Activated T-helper 1 cell treated with anti-CD3 and anti-CD28 coated beads, Interleukin-12 subunit alpha, Interleukin-12 subunit beta, Interleukin-2, Interleukin-4 antibody, amounts not matched to agents 30 ng/mL and 10 ng/mL and 1 ng/mL, durations not matched to agents 14 hours and 24 hours and 36 hours (primary cell): ENCODE measurements at places on chromosomes 12 and 14.

GRCh38 chr14:75991753-75992152 lies 6.2 kb downstream of the IFT43 start:
- no peak for DNase-seq
- H3K4me3 ChIP-seq = no peak overlapping the region
- no peaks in the 10 kb centered on the region for H3K27me3 ChIP-seq
- H3K4me1 ChIP-seq = peaks cover 8% of the 10 kb centered on the region
- H3K27ac ChIP-seq = no peak overlapping the region
- H3K36me3 ChIP-seq = no peaks in the 10 kb centered on the region

- H3K36me3 ChIP-seq = no peaks in the 10 kb centered on the region
- DNase-seq = no peak
- no peak overlapping the region for H3K27ac ChIP-seq
- peaks cover 1% of the 10 kb centered on the region for H3K27me3 ChIP-seq
Measured at GRCh38 chr14:53742233-53742620, 214.4 kb downstream of the BMP4 start.

GRCh38 chr12:64286521-64286920 lies 64.4 kb upstream of the KICS2 start:
- no peaks in the 10 kb centered on the region for H3K4me1 ChIP-seq
- no peaks in the 10 kb centered on the region for H3K36me3 ChIP-seq
- peaks cover 3% of the 10 kb centered on the region for H3K27me3 ChIP-seq
- DNase-seq = no peak
- no peak overlapping the region for H3K27ac ChIP-seq
- H3K4me3 ChIP-seq = no peak overlapping the region

DNA sequence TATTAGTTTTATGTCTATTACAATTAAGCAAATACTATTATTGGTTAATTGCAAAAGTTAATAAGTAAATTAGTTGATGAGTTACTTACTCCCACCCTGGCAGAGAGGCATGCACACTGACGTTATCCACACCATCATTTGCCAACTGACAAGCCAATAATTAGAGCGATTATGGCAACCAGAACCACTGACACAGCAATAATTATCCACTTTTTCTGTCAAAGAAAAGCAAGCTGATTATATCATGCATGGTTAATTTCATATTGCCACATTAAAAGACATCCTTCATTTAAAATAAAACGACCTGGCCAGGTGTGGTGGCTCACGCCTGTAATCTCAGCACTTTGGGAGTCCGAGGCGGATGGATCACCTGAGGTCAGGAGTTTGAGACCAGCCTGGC lies 43.1 kb downstream of the STX2 start:
- DNase-seq = no peak
- H3K4me3 ChIP-seq = no peak overlapping the region
- no peaks in the 10 kb centered on the region for H3K27me3 ChIP-seq
- no peak overlapping the region for H3K27ac ChIP-seq

DNA sequence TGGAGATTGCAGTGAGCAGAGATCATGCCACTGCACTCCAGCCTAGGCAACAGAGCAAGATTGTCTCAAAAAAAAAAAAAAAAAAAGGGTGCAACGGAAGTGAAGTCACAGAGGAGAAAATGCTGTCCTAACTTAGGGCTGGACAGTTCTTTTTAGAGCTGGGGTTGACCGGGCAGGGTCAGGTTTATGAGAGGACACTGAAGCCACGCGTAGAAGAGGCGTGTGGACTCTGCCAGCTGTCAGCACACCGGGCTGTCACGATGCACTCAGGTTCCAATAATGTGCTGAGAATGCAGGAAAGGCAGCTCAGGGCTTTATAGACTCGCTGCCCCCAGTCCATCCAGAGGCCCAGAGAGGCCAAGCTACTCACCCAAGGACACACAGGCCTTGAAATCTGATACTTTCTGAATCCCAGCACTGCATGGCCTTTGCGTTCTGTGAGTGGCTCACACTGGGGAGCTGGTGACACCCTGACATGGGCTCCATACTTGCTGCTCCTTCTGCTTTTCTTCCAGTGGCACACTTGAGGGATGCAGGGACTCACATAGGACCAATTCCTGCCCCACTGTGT lies 28.9 kb upstream of the SPPL3 start:
- no peaks in the 10 kb centered on the region for H3K36me3 ChIP-seq
- no peak for DNase-seq
- H3K4me1 ChIP-seq = no peaks in the 10 kb centered on the region
- H3K27me3 ChIP-seq = no peaks in the 10 kb centered on the region
- H3K27ac ChIP-seq = no peak overlapping the region

- no peak overlapping the region for H3K27ac ChIP-seq
- peaks cover 75% of the 10 kb centered on the region for H3K4me1 ChIP-seq
- no peak for DNase-seq
- peaks cover 21% of the 10 kb centered on the region for H3K36me3 ChIP-seq
- no peaks in the 10 kb centered on the region for H3K27me3 ChIP-seq
Measured at GRCh38 chr12:104667139-104667538, 210.4 kb downstream of the CHST11 start.

DNA sequence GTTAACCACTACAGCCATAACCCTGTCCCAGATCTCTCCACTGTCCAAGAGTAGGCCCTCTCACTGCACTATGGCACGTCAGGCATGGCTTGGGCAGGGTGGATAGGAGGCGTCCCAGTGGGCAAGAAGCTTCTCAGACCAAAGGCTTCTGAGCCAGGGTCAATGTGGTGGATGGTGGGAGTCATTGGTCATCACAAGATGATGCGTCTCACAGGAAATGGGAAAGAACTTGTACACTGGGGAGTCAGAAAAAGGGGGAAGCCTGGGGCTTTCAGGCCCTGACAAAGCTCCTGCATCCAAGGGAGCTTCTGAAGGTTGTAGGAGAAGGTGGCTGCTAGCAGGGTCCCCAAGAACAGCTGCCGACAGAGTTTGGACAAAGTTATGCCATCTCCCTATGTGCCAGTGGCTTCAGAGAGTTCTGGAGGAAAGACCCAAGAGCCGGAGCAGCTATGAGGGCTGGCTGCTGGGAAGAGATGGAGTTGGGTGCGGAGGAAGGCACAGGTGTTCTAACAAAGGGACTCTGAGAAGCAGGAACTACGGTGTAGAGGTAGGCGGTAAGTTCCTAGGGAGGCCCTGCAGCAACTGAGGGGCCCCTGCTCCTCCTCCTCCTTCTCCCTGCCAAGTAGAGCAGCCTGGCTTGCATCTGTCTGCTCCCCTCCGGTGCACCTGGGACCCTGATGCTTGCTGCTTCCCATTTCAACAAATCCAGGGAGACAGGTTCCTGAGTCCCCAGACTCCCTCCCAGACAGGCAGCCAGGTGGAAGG lies 81.1 kb downstream of the ARL6IP4 start:
- no peak for DNase-seq
- H3K36me3 ChIP-seq = no peaks in the 10 kb centered on the region
- no peak overlapping the region for H3K4me3 ChIP-seq
- H3K27ac ChIP-seq = no peak overlapping the region

- H3K36me3 ChIP-seq = no peaks in the 10 kb centered on the region
- no peak overlapping the region for H3K4me3 ChIP-seq
- no peaks in the 10 kb centered on the region for H3K4me1 ChIP-seq
- H3K27ac ChIP-seq = no peak overlapping the region
Measured at GRCh38 chr12:28114488-28114887, 75.8 kb upstream of the CCDC91 start.

DNA sequence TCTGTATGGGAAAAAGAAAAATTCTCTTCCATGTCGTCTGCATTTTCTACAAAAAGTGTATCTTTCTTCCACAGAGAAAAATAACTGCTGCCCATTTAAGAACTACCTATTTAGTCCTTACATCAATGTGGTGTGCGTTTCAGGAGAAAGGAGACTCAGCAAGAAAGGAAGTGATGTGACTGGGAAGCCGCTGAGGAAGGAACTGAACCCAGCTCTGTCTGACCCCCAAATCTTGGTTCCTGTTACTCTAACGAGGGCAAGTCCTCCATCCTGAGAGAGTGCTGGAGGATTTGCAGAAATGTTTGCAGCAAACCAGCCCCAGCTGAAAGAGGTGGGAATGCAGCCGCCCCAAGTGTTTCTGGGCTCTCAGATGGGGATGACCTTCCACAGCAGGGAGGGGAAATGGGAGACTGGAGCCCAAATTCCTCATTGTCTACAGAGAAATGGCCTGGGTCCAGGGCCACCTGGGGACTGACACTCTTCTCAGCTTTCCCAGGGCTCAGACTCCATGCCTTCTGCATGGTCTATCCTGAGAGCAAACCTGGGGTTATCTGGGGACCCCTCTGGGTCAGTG lies 6.7 kb upstream of the MLEC start:
- H3K27me3 ChIP-seq = no peaks in the 10 kb centered on the region
- H3K36me3 ChIP-seq = no peaks in the 10 kb centered on the region
- no peak overlapping the region for H3K27ac ChIP-seq
- peaks cover 21% of the 10 kb centered on the region for H3K4me1 ChIP-seq
- H3K4me3 ChIP-seq = no peak overlapping the region

GRCh38 chr12:112881602-112882001 lies 25.2 kb upstream of the OAS1 start:
- H3K27ac ChIP-seq = no peak overlapping the region
- H3K36me3 ChIP-seq = no peaks in the 10 kb centered on the region
- H3K27me3 ChIP-seq = peaks cover 44% of the 10 kb centered on the region
- H3K4me3 ChIP-seq = no peak overlapping the region
- no peak for DNase-seq

DNA sequence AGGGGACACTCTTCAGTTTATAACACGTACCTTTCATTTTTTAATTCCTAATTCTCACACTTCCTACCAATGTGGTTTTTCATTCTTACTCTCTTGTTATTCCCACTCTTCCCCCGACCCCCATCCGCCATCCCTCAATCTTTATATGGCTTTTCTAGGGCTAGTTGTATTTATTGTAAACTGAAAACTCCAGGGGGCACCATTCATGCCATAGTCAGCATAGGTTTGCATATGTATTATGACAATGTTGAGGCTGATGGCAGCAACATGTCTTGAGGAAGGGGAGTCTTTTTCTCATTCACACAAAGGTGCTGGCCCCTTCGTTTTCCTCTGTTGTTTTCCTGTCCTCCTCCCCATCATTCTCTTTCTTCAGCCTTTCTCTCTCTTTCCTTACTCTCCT lies 27.7 kb upstream of the LTA4H start:
- DNase-seq = no peak
- H3K4me1 ChIP-seq = peaks cover 27% of the 10 kb centered on the region
- no peaks in the 10 kb centered on the region for H3K27me3 ChIP-seq
- no peak overlapping the region for H3K4me3 ChIP-seq
- H3K36me3 ChIP-seq = no peaks in the 10 kb centered on the region

DNA sequence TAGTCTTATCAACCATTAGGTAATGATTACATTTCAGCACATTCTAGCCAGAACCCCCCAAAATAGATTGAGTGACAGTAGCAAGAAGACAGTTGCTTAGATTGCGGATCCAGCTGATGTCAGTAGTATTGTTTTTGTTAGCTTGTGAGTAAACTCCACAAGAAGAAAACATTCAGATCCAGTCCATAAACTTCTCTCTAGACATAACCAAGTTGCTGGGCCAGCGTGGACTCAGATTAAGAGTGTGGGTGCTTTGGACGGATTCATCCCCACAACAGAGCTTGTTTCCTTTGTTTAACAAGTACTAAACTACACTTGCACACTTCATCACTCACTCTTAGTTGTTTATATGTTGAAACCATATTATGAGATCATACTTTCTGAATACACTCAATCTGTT lies 293.4 kb downstream of the NPAS3 start:
- H3K36me3 ChIP-seq = no peaks in the 10 kb centered on the region
- no peaks in the 10 kb centered on the region for H3K27me3 ChIP-seq
- no peaks in the 10 kb centered on the region for H3K4me1 ChIP-seq
- no peak overlapping the region for H3K27ac ChIP-seq

- H3K36me3 ChIP-seq = no peaks in the 10 kb centered on the region
- no peaks in the 10 kb centered on the region for H3K27me3 ChIP-seq
- no peak for DNase-seq
- no peak overlapping the region for H3K4me3 ChIP-seq
Measured at GRCh38 chr14:26531894-26532293, 65.9 kb downstream of the NOVA1 start.

GRCh38 chr14:102513899-102514772 lies 4.6 kb upstream of the ANKRD9 start:
- peaks cover 3% of the 10 kb centered on the region for H3K27me3 ChIP-seq
- no peak for DNase-seq
- H3K4me3 ChIP-seq = no peak overlapping the region
- no peaks in the 10 kb centered on the region for H3K36me3 ChIP-seq
- H3K4me1 ChIP-seq = peaks cover 9% of the 10 kb centered on the region

DNA sequence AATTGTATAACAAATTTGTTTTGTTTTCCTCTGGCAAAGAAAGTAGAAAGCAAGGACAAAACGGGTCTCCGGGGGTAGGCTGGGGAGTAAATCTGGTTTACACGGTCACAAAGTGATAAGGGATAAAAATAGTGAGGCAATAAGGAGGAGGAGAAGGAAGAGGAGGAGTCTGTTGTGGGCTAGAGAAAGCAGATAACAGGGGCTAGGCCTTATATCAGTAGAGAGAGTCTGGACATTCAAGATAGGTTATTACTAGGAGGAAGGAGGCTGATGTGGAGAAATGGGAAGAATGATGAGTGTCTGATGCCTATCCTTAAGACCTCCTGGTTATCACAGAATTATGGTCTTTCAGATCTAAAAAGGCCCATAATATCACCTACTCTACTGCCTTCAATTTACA lies 83.2 kb upstream of the SSTR1 start:
- no peaks in the 10 kb centered on the region for H3K36me3 ChIP-seq
- peaks cover 7% of the 10 kb centered on the region for H3K4me1 ChIP-seq
- peaks cover 3% of the 10 kb centered on the region for H3K27me3 ChIP-seq
- no peak for DNase-seq
- H3K4me3 ChIP-seq = no peak overlapping the region
- H3K27ac ChIP-seq = no peak overlapping the region

DNA sequence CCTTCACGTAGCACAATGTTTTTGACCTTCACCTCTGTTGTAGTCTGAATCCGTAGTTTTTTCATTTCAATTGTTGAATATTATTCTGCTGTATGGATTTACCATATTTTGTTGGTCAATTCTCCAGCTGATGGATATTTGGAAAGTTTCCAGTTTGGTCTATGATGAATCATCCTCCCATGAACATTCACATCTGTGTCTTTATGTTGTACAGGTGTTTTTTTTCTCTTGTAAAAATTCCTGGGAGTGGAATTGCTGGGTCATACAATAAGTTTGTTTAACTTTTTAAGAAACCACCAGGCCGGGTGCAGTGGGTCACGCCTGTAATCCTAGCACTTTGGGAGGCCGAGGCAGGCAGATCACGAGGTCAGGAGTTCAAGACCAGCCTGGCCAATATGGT lies 36.7 kb upstream of the GNG2 start:
- H3K27ac ChIP-seq = no peak overlapping the region
- peaks cover 8% of the 10 kb centered on the region for H3K27me3 ChIP-seq
- H3K4me3 ChIP-seq = no peak overlapping the region
- H3K36me3 ChIP-seq = no peaks in the 10 kb centered on the region
- H3K4me1 ChIP-seq = no peaks in the 10 kb centered on the region
- DNase-seq = no peak

- peaks cover 26% of the 10 kb centered on the region for H3K4me1 ChIP-seq
- H3K4me3 ChIP-seq = peak overlapping the region; percentile 92
- no peak for DNase-seq
- peaks cover 26% of the 10 kb centered on the region for H3K36me3 ChIP-seq
Measured at GRCh38 chr12:53726341-53726740, 911 bp downstream of the CALCOCO1 start.
